ENCODE measurements at places on chromosomes 7 and 10.

DNA sequence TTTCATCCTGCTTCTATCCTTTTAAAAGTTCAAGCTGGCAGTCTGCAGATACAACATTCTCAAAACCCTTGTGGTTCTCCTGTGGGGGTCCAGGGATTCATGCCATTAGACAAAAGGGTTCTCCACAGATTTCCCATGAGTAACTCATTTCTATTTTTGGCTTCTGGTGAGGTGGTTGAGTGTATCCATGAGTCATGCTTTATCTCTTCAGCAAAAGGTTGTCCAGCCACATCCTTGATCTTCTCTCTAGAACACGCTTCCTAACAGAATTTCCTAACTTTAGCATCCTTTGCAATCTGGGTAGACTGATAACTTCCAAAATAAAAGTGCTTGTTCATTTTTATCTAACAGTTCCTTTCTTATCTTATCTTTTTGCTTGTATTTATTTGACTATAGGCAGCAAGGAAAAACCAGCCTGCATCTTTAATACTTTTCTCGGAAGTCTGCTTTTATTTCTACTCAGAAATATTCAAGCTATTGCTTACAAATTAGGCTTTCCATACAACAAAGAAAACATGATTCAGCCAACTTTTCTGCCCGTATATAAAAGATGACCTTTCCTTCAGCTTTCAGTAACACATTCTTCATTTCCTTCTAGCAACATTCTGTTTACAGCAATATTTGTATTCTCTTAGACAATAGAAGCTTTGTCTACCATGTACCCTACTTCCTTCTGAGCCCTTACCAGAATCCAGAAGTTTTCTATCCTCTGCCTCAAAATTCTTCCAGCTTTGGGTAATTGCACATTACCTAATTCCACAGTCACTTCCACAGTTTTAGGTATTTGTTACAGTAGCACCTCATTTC, 79.3 kb upstream of the IL6 start:
- DNase-seq, result no peak

DNA sequence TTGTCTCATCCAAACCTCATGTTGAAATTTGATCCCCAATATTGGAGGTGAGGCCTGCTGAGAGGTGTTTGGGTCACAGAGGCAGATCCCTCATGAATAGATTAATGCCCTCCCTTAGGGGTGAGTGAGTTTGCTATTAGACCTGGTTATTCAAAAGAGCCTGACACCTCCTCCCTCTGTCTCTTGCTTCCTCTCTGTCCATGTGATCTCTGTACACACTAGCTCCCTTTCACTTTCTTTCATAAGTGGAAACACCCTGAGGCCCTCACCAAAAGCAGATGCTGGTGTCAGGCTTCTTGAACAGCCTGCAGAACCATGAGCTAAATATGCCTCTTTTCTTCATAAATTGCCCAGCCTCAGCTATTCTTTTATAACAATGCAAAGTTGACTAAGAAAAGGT, 447.1 kb downstream of the MDFIC start:
- DNase-seq, result no peak

- DNase-seq, result no peak
Measured at GRCh38 chr10:132395704-132396493, 1.1 kb upstream of the PWWP2B start.

- no peak for DNase-seq
Measured at GRCh38 chr10:72663971-72664370, 28.0 kb upstream of the MCU start.

GRCh38 chr10:23073527-23073926, 21.9 kb upstream of the MSRB2 start:
- DNase-seq, result no peak

- DNase-seq, result peak; percentile 75
Measured at GRCh38 chr10:35306852-35307251, 29.5 kb upstream of the CCNY start.

- DNase-seq, result peak; percentile 67
Measured at GRCh38 chr10:52644373-52645186, 128.0 kb downstream of the MBL2 start.

DNA sequence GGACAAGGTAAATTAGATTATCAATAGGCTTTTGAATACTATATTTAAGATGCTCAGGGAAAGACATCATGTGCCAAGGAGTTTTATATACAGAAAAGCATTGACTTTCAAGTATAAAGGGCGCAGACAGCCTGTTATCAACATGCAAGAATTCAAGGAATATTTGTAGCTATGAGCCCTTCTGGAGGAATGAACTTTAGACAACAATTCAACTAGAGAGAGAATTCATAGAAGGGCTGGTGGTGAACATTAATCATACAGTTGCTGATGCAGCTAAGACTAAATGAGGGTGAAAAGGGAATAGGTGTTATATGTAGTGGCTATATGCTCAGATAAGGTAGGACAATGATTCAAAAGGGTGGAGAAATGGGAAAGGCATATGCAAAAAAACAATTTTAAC, 41.2 kb downstream of the AOAH start:
- DNase-seq, result no peak

DNA sequence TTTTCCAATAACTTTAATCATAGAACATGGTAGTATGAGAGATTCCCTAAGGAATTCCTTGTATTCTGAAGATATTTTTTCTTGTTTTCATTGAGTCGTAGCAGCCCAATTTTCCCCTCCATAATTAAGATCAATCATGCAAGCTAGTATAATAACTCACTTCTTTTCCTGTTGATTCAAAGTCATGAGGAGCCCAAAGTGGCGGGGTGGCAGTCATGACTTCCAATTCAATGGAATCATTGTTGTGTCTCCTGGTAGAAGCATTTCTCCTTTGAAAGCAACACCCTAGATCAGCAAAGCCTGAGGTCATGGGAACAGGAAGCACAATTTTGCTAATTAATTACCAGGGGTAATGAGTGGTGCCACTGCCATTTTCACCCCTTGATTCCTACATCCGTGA, 77.6 kb upstream of the MAGI2 start:
- no peak for DNase-seq

DNA sequence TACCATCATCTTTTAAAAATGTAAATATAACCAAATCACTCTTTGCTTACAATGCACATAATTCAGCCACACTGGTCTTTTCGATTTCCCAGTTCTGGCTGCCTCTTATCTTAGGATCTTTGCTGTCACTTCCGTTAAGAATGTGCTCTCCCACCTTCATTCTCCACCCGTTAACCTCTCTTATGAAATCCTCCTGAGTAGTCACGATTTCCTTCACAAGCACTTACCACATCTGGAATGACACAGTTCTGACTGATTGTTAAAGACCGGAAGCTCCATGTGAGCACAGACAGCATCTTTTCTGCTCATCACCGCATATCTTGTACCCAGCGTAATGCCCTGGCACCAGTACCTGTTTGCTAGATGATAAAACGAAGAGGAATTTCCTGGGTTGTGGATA, 84.3 kb downstream of the CUL2 start:
- DNase-seq, result no peak

DNA sequence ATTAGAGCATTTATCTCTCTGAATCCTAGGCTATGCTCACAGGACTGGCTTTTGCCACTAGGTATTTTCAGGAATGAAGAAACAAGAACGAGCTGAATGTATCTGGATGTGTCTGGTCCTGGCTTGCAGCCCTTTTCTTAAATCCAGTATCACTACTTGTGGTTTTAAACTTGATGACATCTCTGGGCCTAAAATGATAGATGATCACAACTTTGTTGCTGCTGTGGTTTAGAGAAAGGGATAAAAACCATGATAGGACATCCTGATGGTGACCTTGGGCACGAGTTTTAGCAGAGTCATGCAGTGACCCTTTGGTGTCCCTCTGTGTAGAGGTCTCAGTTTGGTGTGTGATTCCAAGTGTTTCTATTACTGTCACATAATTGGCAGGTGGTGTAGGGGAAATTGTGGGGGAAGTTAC, 31.7 kb upstream of the SEMA3C start:
- DNase-seq, result no peak

DNA sequence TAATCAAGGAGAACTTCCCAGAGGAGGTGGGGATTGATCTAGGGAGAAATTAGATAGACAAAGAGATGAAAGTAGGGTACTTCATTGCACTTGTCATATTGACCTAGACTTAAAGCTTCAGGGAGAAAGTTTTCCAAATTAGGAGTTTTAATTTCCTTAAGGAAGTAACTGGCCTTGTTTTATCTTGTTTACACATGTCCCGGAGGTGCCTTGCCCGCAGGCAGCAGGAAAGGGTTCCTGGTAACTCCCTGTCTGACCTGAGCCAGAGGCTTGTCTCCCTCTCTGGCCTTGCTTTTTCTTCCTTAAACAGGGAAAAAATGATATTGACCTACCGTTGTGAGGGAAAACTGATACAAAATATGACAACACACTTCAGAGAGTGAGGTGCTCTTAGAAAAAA, 181.6 kb downstream of the EVX1 start:
- peak; percentile 63 for DNase-seq

DNA sequence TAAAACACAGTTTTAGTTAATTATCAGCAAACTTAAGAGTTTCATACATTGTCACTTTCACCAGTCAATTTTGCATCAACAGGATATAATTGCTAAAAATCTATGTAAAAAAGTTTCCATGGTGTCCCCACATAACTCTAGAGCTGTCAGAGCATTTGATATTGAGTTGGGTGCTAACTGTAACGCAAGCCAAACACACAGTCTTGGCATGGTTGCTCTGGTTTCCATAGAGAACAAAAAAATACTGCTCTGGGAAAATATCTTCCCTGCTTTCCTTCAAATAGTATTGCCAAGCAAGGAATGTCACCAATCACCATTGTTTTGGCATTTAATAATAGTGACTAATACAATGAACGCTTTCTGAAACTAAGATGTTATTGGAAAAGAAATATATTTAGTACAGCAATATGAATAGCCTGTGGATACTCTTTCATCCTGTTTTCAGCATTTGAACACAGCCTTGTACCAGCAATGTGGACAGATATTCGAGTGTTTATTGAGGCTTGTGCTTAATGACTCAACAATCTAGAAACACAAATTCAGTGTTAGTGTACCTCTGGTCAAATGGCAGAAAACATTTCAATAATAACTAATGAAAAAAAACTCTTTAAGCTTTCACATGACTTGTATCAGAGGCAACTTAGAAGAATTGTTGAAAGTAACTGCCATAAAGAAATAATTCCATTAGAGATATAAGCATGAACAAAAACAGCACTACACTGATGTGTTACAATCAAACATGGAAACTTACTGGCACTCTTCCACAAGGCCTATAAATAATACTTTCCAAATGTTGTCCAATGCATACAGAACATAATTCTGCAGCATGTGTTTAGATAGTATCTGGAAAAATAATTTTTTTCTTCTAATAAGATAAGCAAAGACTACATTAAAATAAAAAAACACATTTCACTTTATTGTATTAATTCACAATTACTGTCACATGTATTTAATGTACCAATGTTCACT, 1469.5 kb upstream of the CELF2 start:
- DNase-seq, result no peak

DNA sequence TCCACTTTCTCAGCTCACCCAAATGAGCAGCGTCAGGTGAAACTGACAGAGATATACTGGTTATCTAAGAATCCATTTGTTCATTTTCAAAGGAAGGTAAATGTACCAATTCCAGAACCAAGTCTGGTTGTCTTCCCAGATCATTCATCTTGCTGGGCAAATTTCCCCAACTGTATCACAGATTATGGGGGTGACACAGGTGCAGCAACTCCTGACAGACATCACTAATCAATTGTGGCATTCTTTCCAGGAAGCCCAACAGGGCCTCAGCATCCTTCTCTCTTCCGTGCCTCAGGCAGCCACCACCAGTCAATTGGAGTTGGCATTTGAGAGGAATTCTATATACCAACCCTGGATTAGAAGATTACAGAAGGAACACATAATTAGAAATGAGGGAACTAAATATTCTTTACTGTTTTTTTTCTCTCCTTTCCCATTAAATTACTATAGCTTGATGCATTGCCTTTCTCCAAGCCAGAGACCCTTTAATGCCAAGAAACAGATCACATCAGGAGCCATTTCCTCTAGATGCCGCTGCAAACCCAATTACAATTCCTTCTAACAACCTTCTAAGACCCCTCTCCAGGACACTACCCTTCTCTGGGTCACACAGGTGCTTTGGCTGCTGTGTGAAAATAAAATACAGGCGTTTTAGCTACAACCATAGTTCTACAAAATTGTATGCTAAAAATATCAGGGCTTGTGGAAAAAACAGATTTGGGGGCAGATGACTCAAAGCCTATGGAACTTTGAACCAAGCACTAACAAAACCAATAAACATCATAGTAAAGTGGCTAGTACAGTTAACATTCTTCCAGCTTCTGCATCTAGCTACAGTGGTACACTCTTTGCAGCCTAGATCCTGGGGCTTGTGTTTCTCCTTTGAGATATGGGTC, 291.6 kb downstream of the RNLS start:
- DNase-seq, result no peak

- no peak for DNase-seq
Measured at GRCh38 chr7:94212160-94212559, 182.5 kb upstream of the COL1A2 start.

DNA sequence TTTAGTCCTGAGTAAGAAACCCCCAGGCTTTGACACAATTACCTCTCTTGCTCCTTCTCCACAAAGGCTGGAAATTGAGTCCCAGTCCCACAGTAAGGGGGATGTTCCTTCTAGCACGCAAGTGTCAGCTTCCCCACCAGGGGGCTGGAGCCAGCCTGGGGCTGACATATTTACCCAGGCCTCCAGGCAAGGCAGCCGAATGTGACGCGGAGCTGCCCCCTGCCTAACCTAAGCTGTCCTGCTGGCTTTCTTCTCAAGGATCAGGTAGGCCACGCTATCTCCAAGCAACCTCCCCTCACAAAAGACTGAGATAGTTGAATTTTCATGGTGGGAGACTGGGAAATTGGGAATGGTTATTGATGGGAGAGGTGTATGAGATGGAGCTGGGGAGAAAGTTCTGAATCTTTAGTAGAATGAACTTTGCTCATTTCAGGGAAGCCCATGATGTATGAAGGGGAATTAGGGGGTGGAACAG, 19.2 kb upstream of the BMPER start:
- peak; percentile 41 for DNase-seq

DNA sequence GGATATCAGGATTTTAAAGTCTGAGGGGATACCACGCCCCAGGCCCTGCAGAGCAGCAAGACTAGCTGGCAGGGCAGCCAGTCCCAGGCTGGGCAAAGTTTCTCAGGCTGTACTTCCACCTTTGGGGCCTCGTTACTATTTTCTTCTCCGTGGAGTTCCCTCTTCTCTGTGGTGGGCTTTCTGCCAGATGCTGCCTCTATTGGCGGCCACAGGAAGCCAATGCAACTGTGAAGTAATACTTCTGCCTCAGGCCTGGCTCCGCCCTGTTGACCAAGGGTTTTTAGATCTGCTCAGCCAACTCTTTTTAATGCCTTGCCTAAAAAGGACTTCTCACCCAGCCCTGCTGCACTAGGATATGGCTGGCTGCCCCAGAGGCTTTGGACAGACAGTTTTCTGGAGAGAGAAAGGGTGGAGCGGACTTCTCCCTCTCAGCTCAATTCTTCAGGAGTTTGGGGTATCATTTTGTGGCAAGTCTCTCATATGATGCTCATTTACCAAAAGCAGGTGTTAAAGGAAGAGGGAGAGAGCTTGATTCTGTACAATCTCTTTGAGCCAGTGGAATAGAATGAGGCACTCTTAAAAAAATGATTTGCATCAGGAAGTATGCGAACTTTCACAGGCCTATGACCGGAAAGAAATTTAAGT, 67.4 kb downstream of the HHEX start:
- DNase-seq, result peak; percentile 55

- DNase-seq, result no peak
Measured at GRCh38 chr10:32340596-32341180, 6.3 kb downstream of the EPC1 start.

All from Calu3 (cell line).